A172 (cell line): ENCODE measurements at places on chromosomes 2 and 18. TPM values are rescaled to one million over a fixed set of nuclear protein-coding genes. Genes with fewer than 3 reads are reported as not detected.

- DNase-seq, result no peak
Measured at GRCh38 chr18:78323453-78324197, 656.0 kb upstream of the SALL3 start.

Gene LYPD6B
- total RNA-seq, result 0.38 TPM in 1 of 2 replicates, not detected in the other

Gene FAM124B
- not detected in 2 replicates for total RNA-seq

- no peak for DNase-seq
Measured at GRCh38 chr2:12663306-12664037, 53.3 kb upstream of the TRIB2 start.

DNA sequence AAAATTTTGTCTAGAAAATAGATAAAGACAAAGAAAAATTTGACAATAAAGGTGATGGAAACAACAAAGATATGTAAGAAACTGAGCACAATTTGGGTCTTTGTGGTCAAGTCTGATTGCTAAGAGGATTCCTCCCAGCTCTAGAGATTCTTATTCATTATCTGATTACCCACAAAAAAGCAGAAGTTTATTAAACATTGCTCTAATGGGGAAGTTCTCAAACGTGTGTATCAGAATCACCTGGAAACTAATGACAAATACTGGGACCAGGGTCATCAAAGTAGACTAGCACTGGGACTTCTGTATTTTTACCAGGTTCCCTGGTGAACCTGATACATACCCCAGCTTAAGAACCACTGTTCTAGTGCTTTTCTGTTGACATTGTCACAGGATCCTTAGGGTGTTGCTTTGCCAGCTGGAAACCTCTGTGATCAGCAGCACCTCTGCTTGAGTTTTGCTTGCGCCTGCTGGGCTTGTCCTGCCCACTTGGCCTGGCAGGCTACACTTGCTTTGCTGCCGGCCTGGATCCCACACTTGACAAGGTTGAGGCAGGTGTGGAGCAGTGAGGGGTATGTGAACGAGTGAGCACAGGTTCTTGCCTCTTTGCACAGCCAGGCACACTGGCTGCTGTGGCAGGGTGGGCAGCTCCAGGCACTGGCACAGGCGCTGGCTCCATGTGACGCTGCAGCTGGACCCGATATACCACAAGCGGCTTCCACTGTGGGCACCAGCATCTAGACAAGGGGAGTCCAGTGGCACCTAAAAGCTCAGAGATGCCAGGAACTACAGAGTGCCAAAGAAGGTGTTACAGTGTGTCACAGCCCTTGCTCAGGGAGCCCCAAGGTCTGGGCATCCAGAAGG, 6.2 kb upstream of the GORASP2 start:
- no peak for DNase-seq

DNA sequence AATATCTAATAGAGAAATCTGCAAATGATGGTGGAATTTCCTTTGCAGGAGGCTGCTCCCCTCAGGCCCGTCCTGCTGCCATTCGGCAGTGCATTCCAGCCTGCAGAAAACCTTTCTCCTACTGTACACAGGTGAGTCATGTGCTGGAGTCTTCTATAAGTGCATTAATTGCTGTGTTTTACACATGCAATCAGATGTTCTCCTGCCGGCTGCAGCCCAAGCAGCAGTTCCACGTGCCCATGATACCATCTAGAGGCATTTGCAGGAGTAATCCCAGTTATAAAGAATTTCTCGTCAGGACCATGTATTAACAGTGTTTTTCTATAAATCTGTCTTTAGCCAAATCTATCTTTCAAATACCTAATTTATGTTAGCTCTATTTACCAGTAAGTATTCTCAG, 304.7 kb upstream of the HNMT start:
- DNase-seq, result peak; percentile 17
